ENCODE measurements at places on chromosomes 16 and 17. TPM values are rescaled to one million over a fixed set of nuclear protein-coding genes. Genes with fewer than 3 reads are reported as not detected.

Gene CTRB1
- not detected for total RNA-seq

Gene KRTAP9-8
- not detected for total RNA-seq

Gene SLC38A7
- total RNA-seq = 18.7 TPM

Gene HSPB9
- total RNA-seq = 1.2 TPM

- no peak for DNase-seq
Measured at GRCh38 chr16:53922807-53923571, 219.0 kb downstream of the FTO start.

GRCh38 chr17:21500064-21500463 lies 123.9 kb downstream of the KCNJ12 start:
- peak; percentile 64 for DNase-seq

GRCh38 chr17:78821961-78822360 lies 18.7 kb downstream of the USP36 start:
- no peak for DNase-seq

GRCh38 chr17:42779936-42780850 lies at the start of gene WNK4:
Gene WNK4 (plus strand): TSS chr17:42780610. CDS start chr17:42780699, 89 bp downstream.
- DNase-seq = no peak

GRCh38 chr17:42883802-42884558 lies 16.6 kb upstream of the G6PC1 start:
- DNase-seq = no peak

DNA sequence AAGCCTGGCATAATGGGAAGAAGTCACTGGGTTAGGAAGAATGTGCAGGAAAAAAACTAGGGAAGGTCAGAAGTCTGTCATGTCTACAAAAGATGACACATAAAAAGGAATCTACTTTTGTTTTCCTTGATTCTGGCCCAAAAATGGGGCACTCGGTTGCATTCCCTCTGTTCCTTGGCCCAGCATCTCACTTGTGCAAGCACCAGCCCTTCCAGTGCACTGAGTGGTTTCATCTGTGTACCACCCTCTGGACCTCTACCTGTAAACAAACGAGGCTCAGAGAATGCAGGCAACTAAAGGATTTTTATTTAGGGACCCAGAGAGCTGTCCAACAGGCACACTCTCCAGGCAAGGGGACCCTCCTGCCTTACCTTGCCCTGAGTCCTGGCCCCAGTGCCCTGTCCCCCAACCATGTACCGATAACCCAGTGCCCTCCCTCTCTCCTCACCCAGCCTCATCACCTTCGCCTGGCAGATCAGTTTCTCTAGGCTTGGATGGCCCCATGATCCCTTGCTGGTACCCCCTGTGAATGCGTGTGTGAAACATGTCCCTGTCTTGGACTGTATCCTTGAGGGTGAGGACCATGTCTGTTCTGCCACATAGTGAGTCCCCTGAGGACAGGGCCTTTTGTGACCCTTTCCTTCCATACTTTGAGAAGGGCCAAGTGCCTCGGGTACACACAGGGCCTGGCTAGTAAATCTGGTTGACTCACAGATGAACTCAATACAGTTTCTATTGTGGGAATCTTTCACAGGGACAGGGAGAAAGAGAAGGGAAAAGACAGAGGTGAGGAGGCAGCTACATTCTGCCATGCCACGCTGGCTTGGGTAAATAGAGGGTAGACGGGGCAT lies 13.3 kb downstream of the NXPH3 start:
- no peak for DNase-seq

DNA sequence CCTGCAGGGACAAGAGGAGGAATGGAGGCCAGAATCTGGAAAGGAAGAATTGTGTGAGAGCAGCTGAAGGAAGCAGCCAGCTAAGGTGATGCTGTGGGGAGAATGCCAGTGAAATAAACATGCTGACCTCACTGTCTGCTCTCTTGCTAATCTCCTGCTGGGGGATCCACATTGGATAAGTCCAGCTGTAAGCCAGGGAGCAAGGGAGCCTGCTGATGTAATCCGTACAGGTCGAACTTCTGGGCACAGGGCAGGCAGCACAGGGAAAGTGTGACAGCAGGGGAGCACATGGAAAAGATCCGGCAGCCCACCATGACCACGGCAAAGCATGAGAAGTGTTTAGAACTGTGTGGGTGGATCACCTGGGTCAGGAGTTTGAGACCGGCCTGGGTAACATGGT lies 7.5 kb upstream of the XPO6 start:
- no peak for DNase-seq

DNA sequence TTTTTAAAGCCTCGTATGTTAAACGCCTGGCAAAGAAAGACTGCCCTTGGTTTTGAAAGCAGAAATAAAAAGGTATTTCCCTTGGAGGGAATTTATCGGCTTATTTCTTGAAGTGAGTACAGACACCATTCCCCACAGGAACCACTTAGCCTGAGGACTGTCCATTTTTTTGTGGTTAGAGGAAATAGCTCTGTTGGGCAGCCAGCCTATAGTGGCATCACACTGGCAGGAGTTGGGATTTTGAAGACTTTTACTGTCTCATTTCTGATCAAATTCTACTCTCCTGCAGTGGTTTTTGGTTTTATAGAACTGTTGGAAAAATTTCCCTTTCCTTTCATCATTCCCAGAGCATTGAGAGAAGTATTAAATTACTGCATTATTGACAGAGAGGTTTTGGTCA lies 34.1 kb upstream of the CDC6 start:
- no peak for DNase-seq

- no peak for DNase-seq
Measured at GRCh38 chr17:81132770-81133723, 32.3 kb upstream of the PVALEF start.

GRCh38 chr17:80053102-80053501 lies 16.7 kb downstream of the CCDC40 start:
- no peak for DNase-seq

GRCh38 chr17:78613416-78613815 lies 36.2 kb upstream of the DNAH17 start:
- DNase-seq = no peak
